Right lung (tissue), 10 donors: ENCODE measurements at places on chromosomes 4 and X. TPM values are rescaled to one million over a fixed set of nuclear protein-coding genes. Genes with fewer than 3 reads are reported as not detected.

Gene NDST4
- polyA plus RNA-seq: 0.64 TPM

Gene SLC6A14
- 0.22 TPM for polyA plus RNA-seq

Gene GPR119
- polyA plus RNA-seq: not detected

Gene NSG1
- polyA plus RNA-seq: 70.3 TPM

Gene C4orf51
- not detected for polyA plus RNA-seq

Gene TCEANC
- polyA plus RNA-seq: 7.7 TPM

DNA sequence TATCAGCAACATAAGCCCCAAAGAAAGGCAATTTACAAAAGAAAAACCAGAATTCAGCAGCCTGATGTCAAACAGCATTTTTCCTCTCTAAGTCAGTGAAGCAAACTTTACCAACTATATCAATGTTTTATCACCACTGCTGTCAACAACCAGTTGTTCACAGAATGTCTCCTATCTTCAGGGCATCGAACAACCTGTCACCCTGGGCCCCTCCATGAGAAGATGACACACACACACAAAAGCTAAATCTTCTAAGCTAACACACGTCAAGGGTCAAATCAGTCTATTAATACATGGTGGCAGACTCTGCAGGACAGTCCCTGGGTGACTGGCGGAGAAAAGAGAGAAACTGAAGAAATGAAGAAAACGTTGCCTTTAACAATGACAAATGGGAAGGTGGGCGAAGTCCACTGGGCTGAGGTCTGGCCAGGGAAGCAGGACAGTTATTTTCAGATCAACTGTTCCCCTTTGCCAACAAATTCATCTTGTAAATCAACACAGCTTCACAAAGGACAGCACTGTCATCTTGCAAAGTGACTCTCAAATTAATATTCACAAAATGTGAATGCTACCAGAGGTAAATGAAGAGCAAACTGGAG is 13.0 kb downstream of the FAT1 start:
- no peak for DNase-seq

GRCh38 chr4:148448141-148448540 is 5.9 kb upstream of the NR3C2 start:
- DNase-seq: no peak

GRCh38 chr4:72770708-72771107 is 201.7 kb upstream of the ADAMTS3 start:
- DNase-seq: no peak

- no peak for DNase-seq
These were observed 45.7 kb downstream of the GPAT3 start for GRCh38 chr4:83581411-83582288.

DNA sequence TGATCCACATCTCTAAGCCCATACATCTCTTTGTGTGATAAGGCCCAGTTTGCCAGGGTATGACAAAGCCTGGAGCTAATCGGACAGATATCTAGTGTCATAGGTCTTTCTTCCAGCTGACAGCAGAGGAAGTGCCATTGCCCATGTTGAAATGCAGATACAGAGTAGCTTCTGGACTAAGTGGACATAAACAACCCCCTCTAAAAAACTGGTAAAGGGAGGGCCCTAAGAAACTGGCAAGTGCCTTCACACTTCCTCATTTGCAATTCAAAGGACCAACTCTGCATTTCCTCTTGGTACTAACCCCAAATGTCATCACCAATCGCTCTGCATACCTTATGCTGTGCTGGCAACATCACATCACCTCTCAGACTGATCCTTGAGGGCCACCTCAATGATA is 20.8 kb downstream of the ARHGEF6 start:
- no peak for DNase-seq

GRCh38 chr4:21469438-21470300 is 478.9 kb downstream of the KCNIP4 start:
- DNase-seq: no peak

DNA sequence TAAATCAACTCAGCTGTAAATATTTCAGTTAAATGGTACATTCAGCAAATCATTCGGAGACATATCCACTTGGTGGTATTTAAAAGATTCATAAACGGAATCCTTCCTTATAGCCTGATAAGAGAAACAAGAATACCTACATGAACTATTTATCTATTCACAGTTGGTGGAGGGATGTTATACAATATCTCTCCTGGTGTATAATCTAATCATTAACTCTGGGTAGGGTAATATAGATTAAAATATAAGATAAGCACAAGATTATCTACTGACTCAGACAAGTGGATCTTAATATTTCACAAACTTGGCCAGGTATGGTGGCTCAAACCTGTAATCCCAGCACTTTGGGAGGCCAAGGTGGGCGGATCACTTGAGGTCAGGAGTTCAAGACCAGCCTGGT is 164.5 kb upstream of the MAP3K15 start:
- DNase-seq: no peak

DNA sequence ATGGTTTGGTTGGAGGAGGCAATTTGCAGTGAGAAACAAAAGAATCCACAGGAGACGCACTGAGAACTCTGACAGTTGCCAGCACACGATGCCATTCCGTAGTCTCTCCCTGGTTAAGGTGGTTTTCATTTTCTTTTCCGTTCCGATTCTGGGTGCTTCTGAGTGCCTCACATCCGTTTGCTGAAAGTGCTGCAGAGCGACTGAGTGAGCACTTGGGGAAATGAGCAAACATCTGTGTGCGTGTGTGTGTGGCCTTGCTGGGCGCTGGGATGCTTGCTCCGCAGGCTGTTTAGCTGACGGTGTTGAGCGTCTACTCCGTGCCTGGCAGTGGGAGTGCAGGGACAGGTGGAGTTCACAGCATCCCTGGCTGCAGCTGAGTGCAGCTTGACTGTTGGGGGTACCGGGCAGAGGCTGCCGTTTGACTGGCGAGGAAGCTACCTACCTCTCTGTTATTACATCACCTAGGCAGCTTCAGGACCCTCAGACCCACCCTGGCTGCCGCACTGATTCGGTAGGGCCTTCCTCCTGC is 49.3 kb downstream of the SORCS2 start:
- DNase-seq: no peak

DNA sequence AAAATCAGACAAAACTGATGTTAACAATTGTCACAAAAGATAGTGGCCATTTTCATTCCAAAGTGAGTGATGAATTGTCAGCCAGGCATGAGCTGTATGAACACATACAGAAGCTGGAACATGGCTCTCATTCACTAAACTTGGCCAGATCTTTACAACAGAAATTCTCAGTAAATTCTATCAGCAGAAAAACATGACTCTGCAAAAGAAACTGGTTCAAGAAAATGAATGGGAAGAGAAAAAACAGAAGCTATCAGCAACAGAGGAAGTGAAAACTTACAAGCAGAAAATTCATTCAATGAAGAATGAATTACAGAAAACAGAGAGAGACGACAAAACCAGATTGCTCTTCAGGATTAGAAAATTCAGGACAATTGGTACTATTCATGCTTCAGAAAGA is 249.6 kb downstream of the COL25A1 start:
- DNase-seq: no peak

DNA sequence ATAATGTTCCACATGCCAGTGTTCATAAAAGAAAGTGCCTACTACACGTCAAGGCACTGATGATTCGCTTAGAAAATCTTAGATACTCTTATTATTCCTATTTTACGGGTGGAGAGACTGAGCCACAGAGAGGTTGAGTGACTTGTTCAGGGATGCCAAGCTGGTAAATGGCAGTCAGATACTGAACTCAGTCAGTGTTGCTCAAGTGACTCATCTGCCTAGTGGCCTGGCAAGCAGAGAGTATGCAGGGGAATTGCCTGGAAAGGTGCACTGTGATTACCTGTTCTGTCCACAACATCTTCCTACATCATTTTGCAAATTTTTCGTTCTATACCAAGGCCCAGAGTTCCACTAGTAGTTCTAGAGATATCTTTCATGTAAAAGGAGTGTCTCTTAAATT is 68.4 kb downstream of the RAPGEF2 start:
- no peak for DNase-seq

DNA sequence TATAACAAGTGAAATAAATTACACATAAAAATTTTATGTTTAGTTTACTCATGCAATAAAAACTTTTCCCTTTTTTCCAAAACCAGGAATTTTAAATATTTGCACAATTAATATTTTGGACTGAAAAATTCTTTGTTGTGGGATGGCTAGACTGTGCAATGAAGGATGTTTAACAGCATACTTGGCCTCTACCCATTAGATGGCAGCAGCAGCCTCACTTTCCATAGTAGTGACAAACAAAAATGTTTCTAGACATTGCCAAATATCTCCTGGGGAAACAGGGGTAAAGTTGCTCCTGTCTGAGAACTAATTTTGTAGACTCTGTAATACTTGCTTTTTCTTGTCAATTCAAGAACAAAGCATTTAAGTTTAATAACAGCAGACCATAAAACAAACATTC is 49.8 kb downstream of the SCLT1 start:
- no peak for DNase-seq

- DNase-seq: no peak
These were observed 152.1 kb upstream of the HPGD start for GRCh38 chr4:174674305-174674840.

GRCh38 chrX:37685381-37686359 is at the start of gene XK:
Gene XK (plus strand): TSS chrX:37685791. CDS start chrX:37685962, 171 bp downstream.
- DNase-seq: no peak

- DNase-seq: no peak
These were observed 394.2 kb downstream of the ARHGAP24 start for GRCh38 chr4:85869181-85869580.

DNA sequence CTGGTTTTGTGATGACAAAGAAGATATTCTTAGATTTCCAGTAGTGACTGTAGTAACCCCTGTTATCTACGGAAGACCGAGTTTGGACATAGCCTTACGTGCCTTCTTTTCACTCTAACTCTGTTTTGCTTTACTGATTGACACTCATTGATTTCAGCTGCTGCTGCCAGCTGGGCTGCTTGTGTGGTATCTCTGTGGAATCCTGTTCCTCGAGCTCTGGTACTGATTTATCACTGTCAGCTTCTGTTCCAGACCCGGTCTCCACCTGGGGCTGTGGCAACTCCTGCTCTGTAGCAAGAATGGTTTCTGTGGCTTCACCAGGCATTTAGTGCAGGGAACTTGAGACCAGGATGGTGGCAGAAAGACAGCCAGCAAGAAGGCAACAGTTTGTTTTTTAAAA is 24.6 kb upstream of the LAP3 start:
- no peak for DNase-seq

DNA sequence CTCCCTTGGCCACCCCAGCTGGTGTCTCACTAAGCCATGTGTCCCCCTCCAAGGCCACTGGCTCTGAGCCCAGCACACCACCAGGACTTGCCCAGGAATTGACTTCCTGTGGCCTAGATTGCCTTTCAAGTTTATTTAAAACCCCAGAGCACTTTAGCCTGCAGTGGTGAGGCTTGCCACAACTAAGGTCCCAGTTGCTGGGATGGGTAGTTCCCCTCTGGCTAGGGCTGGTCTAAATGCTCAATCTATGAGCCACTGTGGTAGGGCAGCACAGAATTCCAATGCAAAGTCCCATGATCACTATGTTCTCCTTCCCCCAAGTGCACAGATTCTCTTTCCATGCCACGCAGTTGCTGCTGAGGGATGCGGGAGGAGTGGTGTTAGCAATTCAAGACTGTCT is 61.1 kb upstream of the HCCS start:
- DNase-seq: no peak

DNA sequence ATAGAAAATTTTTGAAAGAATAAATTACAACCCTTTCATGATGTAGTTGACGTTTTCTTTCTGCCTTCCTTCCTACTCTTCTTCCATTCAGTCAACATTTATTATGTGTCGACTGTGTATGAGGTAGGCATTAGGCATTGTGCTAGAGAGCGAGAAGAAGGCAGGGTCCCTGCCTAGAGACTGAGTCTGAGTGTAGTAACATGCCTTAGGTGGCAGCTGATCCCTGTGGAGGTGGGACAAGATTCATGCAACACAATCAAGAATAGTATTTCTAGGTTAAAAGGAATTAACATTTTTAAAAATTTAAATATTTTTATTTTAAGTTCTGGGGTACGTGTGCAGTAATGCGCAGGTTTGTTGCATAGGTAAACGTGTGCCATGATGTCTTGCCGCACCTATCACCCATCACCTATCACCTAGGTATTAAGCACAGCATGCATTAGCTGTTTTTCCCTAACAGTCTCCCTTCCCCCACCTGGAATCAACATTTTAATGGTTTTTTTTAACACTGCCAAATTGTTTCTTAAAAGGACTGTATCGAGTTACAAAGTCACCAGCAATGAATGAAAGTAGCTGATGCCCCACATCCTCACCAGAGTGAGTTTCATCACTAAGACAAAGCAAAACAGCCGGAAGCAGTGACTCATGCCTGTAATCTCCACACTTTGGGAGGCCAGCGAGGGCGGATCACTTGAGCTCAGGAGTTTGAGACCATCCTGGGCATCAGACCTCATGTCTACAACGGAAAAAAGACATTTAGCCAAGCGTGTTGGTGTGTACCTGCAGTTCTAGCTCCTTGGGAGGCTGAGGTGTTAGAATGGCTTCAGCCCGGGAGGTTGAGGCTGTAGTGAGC is 84.0 kb downstream of the WWC2 start:
- DNase-seq: no peak

DNA sequence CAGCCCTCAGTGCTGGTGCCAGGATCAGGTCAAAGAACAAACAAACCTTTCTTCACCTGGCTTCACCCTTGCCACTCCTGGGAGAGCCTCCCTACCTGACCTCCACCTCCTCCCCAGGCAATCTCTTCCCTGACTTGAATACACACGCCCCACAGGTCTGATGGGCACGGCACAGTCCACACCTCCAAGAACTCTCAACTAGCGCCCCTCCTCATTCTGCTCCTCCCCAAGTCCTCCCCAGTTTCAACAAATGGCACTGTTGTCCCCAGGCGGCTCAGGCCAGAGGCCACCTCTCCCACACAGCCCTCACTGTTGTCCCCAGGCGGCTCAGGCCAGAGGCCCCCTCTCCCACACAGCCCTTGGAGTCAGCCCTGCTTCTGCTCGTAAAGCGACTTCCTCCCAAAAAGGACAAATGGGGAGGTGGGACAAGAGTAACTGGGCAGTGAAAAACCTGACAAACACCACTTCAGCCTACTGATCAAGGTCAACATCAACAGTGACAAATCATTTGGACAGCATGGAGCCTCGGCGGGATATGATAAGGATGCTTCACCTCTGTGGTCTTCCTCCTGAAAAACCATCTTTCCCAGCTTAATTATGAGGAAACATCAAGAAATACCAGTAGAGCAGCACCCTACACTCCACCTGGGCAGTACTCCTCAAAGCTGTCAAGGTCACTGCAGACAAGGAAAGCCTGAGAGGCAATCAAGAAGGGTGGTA is 2.9 kb downstream of the LETM1 start:
- no peak for DNase-seq

DNA sequence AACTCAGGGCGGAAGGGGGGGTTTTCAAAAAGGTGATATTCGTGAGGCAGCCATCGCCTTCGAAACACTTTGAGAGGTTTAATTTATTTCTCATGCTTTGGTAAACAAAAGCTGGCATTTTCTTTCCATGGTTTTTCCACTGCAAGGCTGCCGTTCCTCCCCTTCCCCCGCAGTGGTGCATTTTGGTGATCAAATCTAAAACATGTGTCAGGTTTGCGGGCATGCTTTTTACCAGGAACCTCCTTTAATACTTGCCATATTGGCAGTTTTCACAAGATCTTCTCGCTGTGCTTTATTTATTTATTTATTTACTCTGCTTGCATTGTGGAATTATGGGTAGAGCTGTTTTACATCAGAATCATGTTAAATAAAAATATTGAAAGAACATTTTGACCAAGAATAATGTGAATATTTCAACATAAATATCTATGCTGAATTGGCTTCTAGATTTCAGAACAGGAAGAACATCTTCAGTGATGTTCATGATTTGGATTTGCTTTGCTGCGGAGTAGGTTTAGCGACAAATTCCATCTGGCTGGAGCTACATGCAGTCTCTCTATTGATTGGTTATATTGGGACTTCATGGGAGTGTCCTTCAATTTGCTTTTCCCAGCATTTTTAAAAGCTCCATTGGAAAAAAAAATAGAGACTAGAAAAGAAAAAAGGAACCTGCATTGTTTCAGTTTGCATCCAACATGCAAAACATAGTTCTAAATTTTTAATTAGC is 54.4 kb downstream of the STOX2 start:
- DNase-seq: no peak
